ENCODE measurements at places on chromosomes 6 and 20.

DNA sequence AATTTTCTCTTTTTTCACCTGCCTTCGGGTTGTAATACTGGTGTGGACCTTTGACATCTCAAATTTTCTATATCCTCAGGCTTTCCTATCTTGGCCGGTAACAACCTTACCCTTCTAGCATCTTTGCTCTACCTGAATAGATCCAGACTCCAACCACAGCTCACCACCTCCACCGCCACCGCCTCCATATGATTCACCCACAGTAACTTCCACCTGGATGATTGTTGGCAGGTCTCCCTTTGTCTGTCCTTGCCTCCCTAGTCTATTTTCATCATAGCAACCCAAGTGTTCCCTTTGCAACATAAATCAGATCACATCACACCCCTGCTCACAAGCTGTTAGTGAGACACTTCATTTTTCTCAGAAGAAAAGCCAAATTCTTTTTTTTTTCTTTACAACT, 525.8 kb upstream of the POU3F2 start:
- DNase-seq = no peak

DNA sequence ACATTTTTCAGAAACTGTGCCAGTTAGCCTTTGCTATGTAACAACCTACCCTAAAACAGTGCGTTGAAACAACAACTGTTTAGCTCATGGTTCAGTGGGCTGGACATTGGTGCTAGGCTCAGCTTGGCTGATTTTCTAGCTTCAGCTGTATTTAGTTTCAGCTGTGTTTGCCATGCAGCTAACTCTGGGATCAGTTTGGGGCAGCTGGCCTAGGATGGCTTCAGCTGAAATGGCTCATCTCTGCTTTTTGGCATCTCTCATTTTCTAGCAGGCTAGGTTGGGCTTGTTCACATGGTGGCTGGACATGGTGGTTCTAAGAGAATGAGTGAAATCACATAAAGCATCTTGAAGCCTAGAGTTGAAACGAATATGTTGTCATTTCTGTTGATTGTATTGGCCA, 464.2 kb downstream of the QKI start:
- no peak for DNase-seq

GRCh38 chr6:5214570-5215052, 46.1 kb downstream of the LYRM4 start:
- DNase-seq = no peak

- DNase-seq = no peak
These were observed 221.4 kb downstream of the CDKAL1 start for GRCh38 chr6:20755631-20756030.

DNA sequence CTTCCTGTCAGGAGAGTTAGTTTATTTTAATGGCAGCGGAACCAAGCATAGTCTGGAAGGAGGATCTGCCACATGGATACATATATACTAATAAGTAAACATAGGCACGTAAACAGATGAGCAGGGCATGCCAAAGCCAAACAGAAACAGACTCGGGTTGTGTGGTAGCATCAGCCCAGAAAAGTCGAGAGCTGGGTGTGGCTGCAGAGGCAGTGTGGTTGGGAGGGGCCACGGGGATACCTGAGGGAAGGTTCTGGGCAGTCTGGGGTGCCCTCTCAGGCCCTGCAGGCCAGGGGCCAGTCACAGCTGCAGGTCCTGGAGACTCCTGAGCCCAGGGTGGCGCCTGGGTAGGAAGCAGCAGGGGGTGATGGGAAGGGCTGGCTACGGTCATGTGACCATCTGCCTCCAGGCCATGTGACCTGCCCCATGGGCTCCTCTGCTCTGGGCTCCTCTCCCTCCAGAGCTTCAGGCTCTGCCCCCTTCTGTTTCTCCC, 42.8 kb upstream of the MRPS10 start:
- no peak for DNase-seq

DNA sequence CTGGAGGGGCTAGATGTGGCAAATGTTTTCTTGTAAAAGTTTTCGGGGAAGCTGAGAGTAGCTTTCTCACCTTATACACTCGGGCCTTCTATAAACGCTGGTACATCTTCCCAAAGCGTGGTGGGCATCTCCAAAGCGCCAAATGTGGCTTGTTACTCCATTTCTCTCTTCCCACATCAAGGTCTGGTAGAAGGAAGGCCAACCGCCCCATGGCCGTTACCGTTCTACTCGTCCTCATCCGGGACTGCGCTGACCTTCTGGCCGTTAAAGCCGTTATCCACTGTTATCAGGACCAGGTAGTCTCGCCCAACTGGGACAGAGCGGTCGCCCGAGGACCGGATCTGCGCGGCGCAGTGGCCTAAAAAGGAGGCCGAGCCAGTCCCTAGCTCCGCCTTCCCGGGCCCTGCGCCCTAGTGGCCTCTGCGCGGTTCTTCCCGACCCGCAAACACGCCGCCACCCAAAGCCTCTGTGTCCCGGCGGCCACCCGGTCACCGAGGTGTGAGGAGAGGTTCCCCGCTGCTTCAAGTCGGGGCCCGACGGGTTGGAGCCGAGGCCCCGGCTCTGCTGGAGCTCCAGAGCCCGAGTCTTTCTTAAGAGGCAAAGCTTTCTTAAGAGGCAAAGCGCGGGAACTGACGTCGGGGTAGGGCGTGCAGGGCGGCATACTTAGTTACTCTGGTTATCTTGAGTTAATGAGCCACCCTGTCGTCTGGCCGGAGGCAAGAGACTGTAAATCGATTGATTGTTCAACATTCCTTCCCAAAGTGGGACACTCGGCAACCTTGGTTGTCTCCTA, 90.5 kb downstream of the GPX5 start:
- no peak for DNase-seq

GRCh38 chr6:118012944-118013343, 105.9 kb downstream of the SLC35F1 start:
- DNase-seq = no peak

GRCh38 chr6:83270971-83271719, 78.0 kb downstream of the RWDD2A start:
- DNase-seq = no peak

GRCh38 chr6:118667988-118668387, 16.6 kb upstream of the CEP85L start:
- no peak for DNase-seq

GRCh38 chr20:21262812-21263211, 40.3 kb upstream of the XRN2 start:
- DNase-seq = no peak

DNA sequence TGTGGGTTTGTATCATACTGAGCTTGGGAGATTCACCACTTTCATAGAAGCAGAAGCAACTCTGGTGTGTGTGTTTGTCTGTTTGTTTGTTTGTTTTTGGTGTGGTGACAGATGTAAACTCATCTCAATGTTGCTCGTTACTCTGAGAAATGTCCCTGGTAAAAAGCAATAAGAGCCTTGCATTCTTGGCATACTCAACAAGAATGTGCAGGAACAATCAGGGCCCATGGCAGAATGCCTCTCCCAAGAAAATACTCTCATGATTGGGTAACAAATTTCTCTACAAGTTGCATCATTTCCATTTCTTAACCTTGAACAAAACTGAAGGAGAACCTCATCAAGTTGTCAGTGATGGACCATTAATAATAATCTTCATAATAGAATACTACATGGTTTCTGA, 43.0 kb upstream of the PKHD1 start:
- DNase-seq = no peak

DNA sequence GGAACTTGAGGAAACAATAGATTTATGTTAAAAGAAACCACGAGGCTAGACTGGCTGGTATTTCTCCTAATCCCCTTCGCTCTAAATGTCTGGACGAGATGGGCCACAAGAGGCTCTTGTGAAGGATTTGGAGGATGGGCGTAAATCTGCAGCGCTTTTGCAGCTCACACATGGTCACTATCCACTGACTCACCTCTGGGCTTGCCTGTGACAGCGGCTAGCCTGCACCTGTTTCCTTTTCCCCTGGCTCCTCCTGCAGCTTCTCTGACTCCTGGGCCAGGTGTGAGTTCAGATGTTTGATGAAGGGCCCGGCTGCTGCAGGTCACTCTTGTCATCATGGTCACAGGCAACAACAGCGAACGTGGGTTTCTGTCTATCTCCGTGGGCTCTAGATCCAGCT, 629.4 kb downstream of the CBLN4 start:
- no peak for DNase-seq

- DNase-seq = no peak
These were observed 222.3 kb downstream of the IBTK start for GRCh38 chr6:82025271-82025670.

DNA sequence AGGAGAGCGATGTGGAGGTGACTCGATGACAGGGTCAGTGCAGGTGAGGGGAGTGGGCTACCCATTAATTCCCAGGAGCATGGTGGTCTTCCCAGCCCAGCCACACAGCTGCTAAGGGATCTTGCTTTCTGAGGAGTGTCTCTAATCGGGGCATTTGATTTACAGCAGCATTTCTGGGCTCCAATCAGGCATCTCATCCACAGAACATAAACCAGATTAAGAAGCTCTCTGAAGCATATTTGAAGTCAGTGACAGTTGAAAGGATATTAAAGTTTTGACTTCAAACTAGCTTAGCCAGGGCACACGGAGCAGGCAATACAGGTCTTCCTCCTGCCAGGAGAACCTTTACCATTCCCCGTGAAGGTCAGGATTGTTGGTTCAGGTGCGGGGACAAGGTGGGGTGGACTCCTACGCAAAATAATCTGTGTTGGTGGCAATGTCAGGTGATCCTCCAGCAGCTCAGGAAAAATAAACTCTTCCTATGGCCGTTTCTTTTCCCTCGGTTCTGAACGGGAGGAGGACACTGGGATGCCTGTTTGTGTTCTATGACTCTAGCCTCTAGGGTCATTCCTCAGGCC, 39.9 kb upstream of the ZNF831 start:
- no peak for DNase-seq

DNA sequence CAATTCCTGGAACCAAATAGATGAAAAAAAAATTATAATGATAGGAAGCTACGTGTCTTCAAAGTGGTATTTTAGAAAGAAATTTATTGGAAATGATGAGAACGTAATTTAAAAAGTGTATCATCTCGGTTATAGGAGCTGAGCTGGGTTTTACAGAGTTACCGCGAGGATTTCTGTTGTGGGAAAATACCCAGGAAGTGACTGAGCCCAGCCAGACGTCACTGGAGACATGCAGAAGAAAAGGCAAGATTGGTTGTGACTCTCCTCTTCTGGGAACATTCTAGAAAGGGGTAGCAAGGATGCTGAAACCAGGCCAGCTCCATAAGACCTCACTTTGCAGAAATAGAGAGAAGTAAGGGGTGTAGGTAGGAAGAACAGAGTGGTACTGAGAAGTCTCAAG, 95.9 kb upstream of the ADGRF1 start:
- DNase-seq = no peak

GRCh38 chr20:50891138-50891537, 40.1 kb downstream of the ADNP start:
- no peak for DNase-seq

- no peak for DNase-seq
These were observed 715.0 kb downstream of the TFAP2A start for GRCh38 chr6:9699888-9700287.

- no peak for DNase-seq
These were observed 79.7 kb upstream of the SYNDIG1 start for GRCh38 chr20:24389686-24390085.

DNA sequence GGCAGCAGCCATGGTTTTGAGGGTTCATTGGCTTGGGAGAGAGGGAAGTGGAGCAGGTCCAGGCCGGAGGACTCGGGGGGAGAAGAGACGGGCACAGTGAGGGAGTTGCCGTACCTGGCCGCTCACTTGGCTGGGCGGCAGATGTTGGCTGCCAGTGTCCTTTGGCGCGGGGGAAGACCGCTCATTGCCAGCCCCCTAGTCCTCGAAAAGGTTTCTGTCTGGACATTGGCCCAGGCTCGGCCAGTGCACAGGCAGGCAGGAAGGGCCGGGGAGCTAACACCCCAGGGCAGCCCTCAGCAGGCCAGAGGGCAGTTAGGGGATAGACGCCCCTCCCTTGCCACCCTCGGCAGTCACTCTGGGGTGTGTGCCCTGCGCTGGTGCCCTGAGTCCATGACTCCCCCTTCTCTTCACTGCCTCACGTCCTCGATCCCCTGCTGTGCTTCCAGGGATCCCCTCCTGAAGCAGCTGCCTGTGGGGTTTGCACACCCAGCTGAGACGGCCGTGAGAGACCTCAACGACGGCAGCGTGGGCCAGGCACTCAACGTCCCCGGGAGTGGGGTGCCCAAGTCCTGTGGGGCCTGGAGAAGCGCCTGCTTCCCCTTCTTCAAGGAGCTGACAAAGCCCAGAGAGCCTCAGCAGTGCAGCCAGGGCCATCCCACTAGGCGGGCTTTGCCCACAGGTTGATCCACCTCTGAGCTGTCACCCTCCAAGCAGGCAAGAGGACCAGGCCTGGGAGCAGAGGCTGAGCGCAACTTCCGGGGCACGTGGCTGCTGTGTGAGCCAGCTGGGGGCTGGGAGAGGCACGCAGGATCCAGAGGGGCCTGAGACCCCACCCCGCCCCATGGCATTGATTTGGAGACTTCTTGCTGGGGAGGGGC, 20.4 kb downstream of the RBM38 start:
- DNase-seq = no peak

GRCh38 chr20:22584922-22585785, 782 bp upstream of the FOXA2 start:
- DNase-seq = no peak

- no peak for DNase-seq
These were observed 83.8 kb downstream of the GJA10 start for GRCh38 chr6:89977808-89978748.

DNA sequence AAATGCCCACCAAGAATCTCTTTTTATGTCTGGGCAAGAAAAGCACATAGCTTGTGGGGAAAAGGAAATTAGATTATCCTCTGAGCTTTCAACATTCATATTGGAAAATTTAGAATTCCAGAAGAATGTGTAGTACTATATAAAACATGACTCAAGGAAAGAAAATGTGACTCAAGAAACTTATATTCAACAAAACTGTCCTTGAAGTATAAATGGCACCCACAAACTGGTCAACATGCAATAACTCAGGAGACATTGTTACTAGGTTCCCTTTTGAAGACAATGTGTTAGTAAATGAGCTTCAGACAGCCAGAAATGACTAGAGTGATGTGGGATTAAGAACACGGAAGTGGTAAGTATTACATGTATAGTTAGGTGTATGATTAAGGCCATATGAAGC, 26.1 kb upstream of the TINAG start:
- DNase-seq = no peak

DNA sequence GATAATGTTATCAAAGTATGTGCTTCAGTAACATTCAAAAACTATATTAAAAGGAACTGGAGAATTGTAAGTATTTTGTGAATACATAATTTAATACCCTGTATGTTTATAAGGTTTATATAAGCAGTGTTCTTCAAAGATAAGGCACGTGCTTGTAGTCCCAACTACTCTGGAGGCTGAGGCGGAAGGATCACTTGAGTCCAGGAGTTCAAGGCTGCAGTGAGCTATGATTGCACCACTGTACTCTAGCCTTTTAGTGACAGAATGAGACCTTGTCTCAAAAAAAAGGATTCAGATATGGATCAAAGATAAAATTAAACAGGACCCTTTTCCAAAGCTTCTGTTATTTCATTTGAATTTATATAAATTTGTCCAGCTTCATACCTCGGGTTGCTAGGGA, 17.2 kb downstream of the CSE1L start:
- DNase-seq = no peak

GRCh38 chr20:58431134-58431533, 42.1 kb downstream of the VAPB start:
- no peak for DNase-seq

- DNase-seq = no peak
These were observed 211.6 kb downstream of the THBS2 start for GRCh38 chr6:169042061-169042460.

- no peak for DNase-seq
These were observed 23.2 kb upstream of the PPP1R16B start for GRCh38 chr20:38782275-38782674.
